Transverse colon (tissue), 4 donors: ENCODE measurements at places on chromosomes 1 and 21. TPM values are rescaled to one million over a fixed set of nuclear protein-coding genes. Genes with fewer than 3 reads are reported as not detected.

DNA sequence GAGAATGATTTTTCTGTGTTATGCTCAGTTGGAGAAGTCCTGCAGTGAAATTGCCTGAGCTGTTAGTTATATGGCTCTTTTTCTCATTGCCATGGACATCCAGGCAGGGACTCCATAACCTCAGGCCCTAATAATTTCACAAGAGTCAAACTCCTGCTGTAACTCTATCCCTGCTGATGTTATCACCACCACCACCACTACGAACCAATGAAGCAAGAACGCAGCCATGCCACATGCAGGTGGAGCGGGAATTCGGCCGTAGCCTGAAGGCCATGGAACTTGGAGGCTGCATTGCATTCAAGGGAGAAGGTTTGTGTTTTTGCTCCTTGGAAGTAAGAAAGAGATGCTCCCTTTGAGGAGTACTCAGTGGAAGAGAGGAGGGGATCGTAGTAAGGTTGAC, 16.8 kb upstream of the DLGAP3 start:
- no peaks in the 10 kb centered on the region for H3K4me1 ChIP-seq
- H3K4me3 ChIP-seq = no peak overlapping the region
- no peaks in the 10 kb centered on the region for H3K36me3 ChIP-seq
- no peak overlapping the region for H3K27ac ChIP-seq
- peaks cover 1% of the 10 kb centered on the region for H3K27me3 ChIP-seq

- H3K4me3 ChIP-seq = no peak overlapping the region
- H3K4me1 ChIP-seq = no peaks in the 10 kb centered on the region
Measured at GRCh38 chr1:47765742-47766485, 231.3 kb downstream of the TRABD2B start.

- H3K27me3 ChIP-seq = no peaks in the 10 kb centered on the region
- DNase-seq = no peak
- no peaks in the 10 kb centered on the region for H3K36me3 ChIP-seq
- H3K4me3 ChIP-seq = no peak overlapping the region
Measured at GRCh38 chr21:42088658-42089057, 17.5 kb downstream of the UMODL1 start.

GRCh38 chr1:178323067-178323466, 173.7 kb downstream of the CLEC20A start:
- peaks cover 4% of the 10 kb centered on the region for H3K4me1 ChIP-seq
- no peak overlapping the region for H3K27ac ChIP-seq
- DNase-seq = no peak
- no peaks in the 10 kb centered on the region for H3K27me3 ChIP-seq
- no peak overlapping the region for H3K4me3 ChIP-seq

Gene PGLYRP4
- total RNA-seq = not detected

Gene DAB1
- total RNA-seq = 1.2 TPM
